ENCODE measurements at places on chromosomes 5 and 9.

- DNase-seq = no peak
Measured at GRCh38 chr5:31119938-31120641, 73.4 kb upstream of the CDH6 start.

GRCh38 chr9:128625391-128626146, 31.1 kb downstream of the DYNC2I2 start:
- DNase-seq = no peak

DNA sequence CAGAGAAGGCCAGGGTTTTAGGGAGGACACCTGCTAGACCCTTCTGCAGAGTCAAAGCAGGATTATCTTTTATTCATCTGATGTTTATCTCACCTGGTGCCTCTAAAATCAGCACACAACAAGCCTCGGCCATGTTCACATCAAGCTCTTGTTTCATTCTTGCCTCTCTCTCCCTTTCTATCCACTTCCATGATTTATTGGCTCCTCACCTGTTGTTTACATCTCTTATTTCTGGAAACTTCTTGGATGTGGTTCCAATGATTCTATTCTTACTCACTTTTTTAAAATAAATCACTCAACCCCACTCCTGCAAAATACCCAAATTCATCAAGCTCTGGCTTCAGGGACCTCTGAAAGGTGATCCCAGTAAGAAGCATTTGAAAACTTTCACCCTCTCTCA, 407.0 kb upstream of the KLF4 start:
- no peak for DNase-seq

DNA sequence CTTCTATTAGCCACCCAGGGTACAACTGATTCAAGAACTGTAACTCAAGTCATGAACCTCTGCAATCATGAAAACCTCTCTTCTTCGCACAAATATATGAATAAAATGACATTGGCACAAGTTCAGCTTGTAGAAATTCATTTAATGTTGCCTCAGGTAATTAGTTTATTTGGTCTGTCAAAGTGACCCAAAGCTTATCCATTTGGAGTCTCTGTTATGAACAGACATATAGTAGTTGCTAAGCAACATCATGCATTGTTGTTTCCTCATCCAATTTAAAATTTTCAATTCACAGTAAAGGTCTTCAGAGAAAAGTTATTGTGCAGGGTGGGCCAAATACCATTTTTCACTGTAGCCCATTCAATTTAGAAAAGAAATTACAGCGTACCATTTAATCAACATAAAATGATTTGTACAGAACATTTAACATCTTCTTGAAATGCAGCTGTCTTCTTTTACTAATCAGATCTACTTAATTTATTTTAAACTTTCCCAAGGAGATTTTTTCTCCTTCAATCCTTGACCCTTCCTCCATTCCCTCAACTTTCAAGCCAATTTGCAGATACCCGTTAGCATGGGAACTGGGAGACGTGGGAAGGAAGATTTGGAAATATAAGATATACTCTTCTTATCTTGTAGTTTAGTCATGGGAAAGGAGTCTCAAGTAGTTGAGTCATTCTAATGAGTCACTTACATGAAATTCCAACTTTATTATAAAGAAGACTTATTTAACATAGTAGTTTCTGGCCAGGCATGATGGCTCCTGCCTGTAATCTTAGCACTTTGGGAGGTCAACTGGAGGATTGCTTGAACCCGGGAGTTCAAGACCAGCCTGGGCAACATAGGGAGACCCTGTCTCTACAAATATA, 231.3 kb downstream of the ATPSCKMT start:
- no peak for DNase-seq

- DNase-seq = no peak
Measured at GRCh38 chr9:6051511-6051950, 36.1 kb upstream of the RANBP6 start.

DNA sequence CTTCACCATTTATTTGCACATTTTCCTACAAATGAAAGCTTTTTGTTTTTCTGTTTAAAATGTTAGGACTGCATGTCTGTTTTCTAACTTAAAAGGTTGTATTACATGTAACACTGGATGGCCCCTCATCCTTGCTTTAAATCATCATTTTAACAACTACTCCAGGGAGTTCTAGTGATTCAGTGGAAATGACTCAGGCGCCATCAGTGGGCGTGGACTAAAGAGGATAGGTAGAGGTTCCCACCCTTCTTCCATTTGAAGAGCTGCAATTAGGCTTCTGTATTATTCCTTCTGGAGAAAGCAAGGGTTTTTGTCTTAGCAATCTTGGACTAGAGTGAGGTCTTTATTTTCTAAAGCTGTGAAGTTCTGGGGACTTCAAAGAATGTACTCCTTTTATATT, 213.7 kb downstream of the TMEM38B start:
- no peak for DNase-seq

DNA sequence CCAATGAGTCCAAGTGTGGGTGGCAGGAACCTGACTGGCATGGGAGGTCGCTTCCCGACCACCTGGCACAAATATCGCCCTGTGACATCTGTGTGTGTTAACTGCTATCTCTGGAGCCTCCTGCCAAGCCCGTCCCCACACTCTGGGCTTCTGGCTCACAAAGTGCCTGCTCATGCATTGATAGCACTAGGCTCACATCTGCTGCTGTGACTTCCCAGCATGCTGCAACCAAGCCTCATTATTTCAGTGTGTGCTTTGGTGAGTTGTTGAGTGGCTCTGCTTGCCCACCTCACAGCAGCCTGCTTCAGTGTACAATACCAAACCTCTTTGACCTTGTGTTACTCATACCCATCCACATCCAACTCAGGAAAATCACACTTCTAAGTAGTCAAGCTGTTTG, 139.8 kb downstream of the APBA1 start:
- no peak for DNase-seq

GRCh38 chr5:133738271-133738670, 125.9 kb upstream of the FSTL4 start:
- no peak for DNase-seq

- DNase-seq = no peak
Measured at GRCh38 chr5:3996707-3997336, 401.2 kb downstream of the IRX1 start.

DNA sequence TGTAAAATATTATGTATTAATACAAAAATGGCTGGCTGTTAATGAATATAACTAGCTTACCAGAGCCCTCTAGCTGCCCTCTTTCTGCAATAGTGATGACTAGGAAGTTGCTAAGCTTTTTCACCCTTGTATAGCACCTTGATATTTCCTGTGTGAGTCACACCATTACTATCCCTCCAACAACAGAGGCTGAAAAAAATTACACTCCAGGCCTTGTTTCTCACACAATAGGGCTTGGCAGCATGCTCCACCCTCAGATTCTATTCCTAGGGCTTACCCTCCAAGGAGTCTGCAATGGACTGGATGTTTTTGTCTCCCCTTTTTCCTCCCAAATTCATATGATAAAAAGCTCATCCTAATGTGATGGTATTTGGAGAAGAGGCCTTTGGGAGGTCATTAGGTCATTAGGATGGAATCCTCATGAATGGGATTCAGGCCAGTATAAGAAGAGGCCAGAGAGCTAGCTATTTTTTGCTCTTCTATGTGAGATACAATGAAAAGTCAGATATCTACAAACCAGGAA, 184.6 kb upstream of the MAP1B start:
- DNase-seq = no peak

DNA sequence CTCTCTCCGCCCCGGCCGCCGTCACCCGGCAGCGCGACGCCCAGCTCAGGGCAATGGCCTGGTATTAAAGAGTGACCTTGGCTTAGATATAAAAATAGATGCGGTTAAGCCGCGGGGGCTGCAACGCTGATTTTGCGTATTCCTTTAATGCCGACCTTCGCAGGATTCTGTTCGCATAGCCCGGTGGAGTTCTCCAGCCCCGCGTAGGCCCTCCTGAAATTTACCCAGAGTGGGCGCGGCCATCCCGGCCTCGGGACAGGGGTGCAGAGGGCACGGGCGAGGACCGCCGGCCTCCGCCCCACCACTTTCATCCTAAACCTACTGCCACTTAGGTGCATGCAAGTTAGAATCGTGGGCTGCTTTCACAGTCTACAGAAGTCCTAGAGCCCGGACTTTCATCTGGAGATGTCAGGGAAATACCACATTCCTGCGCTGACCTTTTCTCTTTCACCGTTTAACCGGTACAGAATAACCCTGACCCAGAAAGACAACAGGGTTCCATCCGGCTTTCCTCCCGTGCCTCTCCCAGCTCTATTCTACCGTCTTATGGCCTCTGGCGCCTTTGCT, 492 bp upstream of the FAM169A start:
- no peak for DNase-seq

DNA sequence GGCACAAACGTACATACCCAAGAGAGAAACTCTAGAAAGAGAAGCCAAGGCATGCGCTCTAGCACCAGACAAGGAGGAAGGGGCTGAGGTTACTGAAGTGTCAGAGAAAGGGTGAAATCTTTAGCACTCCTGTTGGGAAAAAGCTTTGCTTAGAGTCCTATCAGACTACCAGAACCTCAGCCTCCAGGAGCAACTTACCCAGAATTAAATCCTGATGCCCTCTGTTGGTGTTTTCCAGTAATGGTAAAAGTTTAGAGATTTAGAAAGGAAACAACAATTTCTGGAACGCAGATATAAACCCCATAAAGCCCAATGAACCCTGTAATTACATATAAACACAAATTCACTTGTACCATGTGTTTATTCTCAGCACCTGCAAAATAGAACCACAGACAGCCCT, 33.2 kb upstream of the ASTN2 start:
- DNase-seq = no peak

DNA sequence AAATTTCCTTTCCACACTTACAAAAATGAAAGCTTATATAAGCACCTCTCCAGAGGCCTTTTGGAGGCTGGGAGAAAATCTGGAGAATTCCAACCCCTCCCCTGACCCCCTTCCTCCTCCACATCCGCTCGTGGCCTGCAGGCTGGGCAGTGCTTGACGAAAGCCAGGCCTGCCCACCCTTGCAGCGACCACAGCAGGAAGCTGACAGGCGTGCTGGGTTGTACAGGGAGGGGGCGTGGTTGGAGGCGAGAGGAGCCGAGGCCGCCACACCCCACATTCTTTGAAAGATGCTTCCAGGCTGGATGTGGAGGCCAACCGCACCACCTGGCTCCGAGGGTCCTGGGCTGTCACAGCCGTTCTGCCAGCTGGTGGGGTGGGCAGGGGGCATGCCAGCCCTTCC, 47.8 kb upstream of the IER5L start:
- DNase-seq = peak; percentile 49

DNA sequence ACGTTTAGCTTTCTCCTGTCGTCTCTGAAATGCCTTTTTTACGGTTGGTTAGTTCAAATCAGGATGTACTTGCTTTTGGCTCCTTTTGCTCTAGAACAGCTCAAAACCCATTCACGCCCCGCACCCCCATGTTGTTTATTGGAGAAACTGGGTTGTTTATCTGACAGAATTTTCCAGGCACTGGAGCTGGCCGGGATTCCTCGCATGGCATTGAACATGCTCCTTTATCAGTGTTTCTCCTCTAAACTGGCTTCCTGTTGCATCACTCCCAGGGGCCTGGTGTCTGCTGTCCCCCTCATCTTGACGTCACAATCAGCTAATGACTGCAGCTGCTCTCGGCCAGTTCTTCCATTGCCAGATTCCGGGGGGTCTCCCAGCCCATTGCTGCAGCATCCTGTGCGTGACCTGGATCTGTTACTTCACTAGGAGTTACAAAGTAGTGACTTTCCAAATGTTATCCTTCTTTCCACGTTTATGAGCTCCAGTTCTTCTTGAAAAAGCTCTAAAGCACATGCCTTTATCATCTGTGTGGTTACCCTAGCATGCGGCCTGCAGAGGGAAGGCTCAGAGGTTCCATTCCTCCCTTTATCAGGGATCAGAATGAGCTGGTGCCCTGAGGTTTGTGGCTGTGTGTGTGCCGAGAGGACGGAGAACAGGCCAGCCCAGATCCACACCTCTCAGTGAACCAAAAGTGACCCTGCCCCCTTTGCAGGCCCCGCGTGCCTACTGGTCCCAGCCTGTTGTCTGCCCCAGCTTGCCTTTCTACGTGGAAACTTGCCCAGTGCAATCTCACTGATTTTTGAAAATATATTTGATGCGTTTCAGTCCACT, 27.5 kb downstream of the FAM163B start:
- no peak for DNase-seq

DNA sequence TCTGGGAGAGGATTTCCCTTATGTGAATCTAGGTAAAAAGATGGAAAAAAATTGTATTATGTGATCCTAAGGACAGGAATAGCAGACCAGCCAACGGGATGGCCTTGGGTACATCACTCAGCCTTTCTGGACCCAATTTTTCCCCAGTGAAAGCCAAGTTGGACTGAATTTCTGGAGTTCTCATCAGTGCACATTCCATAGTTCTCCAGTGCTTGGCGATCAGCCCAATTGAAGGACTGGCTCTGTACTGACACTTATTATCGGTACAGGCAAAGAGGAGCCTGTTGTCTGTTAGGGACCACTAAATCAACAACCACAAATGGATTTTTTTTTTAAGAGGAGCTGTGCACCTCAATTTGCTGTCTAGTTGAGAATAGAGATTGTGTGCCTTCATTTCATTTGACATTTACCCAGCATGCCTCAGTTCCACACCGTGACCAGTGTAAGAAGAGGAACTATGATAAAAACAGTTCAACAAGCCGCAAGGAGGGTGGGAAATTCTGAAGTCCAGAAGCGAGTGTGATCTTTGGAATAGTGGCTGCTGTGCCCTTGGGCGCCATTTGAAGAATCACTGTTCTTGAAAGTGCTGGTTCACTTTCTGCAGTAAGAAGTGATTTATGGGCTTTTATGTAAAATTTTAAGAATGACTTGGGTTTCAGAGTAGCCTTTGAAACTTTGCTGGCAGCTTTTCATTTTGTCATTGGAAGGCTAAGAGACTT, 8.0 kb downstream of the ARL10 start:
- no peak for DNase-seq

DNA sequence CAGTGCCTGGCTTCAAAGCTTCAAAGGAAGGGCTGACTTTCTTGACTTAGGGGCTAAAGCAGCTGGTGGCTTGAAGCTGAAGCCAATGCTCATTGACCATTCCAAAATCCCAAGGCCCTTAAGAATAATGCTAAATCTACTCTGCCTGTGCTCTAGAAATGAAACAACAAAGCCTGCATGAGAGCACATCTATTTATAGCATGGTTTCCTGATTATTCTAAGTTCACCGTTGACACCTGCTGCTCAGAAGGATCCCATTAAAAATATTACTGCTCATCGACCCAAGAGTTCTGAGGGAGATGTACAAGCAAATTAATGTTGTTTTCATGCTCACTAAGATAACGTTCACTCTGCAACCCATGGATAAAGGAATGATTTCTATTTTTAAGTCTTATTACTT, 6.7 kb downstream of the TMEM174 start:
- no peak for DNase-seq

DNA sequence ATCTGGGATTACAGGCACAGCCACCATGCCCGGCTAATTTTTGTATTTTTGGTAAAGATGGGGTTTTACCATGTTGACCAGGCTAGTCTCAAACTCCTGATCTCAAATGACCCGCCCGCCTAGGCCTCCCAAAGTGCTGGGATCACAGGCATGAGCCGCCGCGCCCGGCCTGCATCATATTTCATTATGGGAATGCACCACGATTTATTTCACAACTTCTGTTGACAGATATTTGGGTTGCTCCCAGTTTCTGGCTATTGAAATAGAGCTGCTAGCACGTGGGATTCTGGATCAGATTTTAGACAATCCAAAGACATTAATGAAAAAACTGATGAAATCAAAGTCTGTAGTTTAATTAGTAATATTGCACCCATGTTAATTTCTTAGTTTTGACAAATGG, 48.4 kb upstream of the FUBP3 start:
- DNase-seq = no peak
